NCI-H460 (cell line): ENCODE measurements at places on chromosomes 2 and 18.

- DNase-seq, result no peak
Measured at GRCh38 chr18:8050616-8051329, 483.7 kb downstream of the PTPRM start.

DNA sequence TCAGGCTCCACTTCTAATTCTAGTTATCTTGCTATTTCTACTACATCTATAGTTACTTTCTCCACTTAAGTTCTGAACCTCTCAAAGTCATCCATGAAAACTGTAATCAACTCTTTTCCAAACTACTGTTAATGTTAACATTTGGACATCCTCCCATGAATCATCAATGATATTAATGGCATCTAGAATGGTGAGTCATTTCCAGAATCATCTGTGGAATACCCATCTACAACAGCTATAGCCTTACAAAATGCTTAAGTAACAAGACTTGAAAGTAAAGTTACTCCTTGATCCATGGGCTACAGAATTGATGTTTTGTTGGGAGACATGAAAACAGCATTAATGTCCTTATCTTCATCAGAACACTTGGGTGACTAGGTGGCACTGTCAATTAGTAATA lies 35.4 kb downstream of the BARD1 start:
- no peak for DNase-seq

GRCh38 chr2:197089655-197090054 lies 163.1 kb upstream of the PGAP1 start:
- no peak for DNase-seq

- DNase-seq, result no peak
Measured at GRCh38 chr2:85133751-85134254, 611 bp downstream of the TCF7L1 start.

DNA sequence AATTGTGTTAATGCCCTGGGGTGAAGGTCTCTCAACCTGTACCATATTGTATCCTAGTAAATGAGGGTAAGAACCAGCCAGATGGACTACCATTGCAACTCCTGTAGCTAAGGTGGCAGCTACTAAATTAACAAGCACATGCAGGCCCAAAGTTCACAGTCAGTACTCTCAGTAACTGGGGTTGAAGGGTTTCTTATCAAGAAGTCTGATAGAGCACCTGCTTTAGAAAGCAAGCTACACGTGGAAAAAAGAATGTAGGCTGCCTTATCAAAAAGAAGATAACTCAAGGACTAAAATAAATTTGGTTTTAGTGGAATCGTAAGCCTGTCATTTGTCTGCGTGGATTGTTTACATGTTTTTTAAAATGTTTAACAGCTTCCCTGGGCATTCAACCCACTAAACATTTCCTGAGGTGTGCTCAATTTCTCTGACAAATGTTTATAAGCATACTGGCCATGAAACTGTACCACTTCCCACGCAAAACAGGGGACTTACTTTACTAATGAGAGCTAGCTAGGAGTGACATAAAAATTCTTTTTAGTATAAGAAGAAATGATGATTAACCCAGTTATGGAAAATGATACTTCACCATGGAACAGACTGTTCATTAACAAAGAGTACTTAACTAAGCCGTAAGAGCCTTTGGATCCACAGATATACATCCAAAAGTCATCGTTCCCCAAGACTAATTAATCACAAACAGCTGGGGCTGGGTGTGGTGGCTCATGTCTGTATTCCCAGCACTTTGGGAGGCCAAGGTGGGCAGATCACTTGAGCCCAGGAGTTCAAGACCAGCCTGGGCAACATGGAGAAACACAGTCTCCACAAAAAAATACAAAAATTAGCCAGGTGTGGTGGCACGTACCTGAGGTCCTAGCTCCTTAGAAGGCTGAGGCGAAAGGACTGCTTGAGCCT lies 36.5 kb downstream of the LPIN2 start:
- no peak for DNase-seq

- DNase-seq, result no peak
Measured at GRCh38 chr2:191006997-191007783, 6.8 kb downstream of the STAT1 start.

DNA sequence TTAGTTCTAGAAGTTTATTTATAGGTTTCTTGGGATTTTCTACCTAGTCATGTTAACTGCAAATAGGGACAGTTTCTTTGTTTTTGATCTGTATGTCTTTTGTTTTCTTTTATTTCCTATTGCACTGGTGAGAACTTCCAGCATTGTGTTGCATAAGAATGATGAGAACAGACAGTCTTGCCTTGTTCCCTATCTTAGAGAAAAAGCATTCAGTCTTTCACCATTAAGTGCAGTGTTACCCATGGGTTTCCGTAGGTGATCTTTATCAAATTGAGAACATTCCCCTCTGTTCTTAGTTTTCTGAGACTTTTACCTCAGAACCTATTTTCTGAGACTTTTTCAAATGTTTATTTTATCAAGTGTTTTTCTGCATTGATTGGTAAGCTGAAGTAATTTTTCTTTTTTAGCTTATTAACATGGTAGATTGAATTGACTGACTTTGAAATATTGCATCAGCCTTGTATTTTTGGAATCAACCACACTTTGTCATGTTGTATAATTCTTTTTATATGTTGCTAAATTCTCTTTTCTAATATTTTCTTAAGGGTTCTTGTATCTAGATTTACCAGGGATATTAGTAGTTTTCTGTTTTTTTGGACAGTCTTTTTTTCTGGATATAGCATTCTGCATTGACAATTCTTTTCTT lies 17.2 kb downstream of the MFSD6 start:
- no peak for DNase-seq

DNA sequence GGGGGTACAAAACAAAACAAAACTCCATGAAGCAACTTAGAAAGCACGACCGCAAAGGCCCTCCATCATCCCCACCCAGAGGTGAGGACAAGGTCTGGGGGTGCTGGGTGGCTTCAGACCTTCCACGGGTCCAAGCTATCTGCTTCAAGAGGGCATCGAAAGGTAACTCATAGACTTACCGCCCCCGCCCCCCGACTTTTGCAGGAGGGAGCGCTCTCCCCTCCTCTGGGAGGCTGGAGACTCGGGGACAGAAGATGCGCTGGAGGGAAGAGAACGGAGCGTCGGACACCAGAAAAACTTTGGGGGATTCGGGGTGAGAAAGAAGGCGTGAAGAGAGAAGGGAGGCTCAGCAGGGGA lies 300 bp upstream of the STON1 start:
- DNase-seq, result no peak

- DNase-seq, result no peak
Measured at GRCh38 chr2:8925411-8925810, 78.1 kb downstream of the MBOAT2 start.

GRCh38 chr2:8796315-8796848 lies 41.0 kb downstream of the KIDINS220 start:
- DNase-seq, result no peak

DNA sequence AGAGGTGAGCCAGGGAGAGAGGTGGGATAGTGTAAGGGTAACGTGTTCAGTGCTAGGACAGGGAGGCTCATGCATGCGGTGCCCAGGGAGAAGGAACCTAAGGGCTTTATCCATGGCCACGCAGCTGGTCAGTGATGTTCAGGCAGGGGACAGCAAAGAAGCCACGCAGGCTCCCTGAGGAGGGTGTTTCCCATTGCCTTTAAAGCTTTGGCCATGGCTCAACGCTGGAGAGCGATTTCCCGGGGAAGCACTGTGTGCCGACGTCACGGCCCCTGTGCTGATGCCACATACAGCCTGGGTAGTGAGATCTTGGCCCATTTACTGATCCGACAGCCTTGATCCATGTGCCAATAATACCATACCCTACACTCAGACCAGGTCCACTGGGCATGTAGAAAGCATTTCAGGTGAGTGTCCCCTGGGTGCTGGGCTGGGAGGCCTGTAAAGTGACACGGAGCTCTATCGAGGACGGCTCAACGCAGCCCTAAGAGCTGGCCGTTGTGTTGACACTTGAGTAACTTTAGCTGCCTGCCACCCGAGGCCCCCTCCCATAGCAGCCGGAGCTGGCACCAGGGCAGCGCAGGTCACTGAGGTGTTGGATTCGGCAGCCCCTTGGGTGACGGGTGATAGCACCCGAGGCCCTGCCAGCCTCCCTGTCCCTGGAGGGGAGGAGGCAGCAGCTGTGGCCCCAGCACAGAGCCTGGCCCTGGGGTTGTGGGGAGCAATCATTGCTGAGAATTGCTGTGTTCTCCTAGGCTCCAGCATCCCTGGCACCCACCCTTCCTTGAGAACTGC lies 41.4 kb downstream of the PDIA6 start:
- no peak for DNase-seq

- no peak for DNase-seq
Measured at GRCh38 chr2:106517329-106517728, 30.2 kb downstream of the CD8B2 start.

GRCh38 chr2:155381436-155381835 lies 682.9 kb downstream of the KCNJ3 start:
- no peak for DNase-seq
